ENCODE measurements at places on chromosomes 13 and 19. TPM values are rescaled to one million over a fixed set of nuclear protein-coding genes. Genes with fewer than 3 reads are reported as not detected.

The PROZ gene
- not detected for total RNA-seq

DNA sequence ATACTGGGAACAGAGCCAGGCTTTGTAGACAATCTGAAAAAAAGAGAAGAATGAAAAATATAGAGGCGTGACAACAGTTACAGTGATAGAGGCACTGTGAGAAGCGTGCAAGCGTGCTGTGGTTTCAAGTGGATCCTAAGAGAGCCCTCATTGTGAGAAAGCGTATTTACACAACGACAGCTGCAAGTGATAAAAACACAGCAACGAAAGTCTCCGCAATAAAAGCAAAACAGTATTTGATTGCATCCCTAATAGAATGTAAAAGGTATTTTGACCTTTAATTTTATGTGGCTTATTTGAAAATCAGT lies 642.7 kb upstream of the ARGLU1 start:
- no peak for DNase-seq

DNA sequence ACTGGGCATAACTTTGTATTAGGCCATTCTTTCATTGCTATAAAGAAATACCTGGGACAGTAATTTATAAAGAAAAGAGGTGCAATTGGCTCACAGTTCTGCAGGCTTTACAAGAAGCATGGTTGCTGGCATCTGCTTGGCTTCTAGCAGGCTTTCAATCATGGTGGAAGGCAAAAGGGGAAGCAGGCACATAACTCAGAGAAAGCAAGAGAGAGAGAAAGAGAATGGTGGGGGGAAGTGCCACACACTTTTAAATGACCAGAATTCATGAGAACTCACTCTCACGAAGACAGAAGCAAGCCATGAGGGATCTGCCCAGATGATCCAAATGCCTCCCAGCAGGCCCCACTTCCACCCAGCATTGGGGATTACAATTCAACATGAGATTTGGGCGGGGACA lies 179.7 kb downstream of the SPRY2 start:
- no peak for DNase-seq

The GJB2 gene
- 3.8 TPM for total RNA-seq

GRCh38 chr19:33187183-33187540 lies 7.0 kb upstream of the LRP3 start:
- DNase-seq = no peak

GRCh38 chr19:10898633-10899032 lies 27.3 kb downstream of the CARM1 start:
- DNase-seq = no peak

GRCh38 chr19:14786421-14786851 lies 8.1 kb upstream of the ADGRE2 start:
- peak; percentile 14 for DNase-seq

The MBD3L2 gene
- not detected for total RNA-seq

DNA sequence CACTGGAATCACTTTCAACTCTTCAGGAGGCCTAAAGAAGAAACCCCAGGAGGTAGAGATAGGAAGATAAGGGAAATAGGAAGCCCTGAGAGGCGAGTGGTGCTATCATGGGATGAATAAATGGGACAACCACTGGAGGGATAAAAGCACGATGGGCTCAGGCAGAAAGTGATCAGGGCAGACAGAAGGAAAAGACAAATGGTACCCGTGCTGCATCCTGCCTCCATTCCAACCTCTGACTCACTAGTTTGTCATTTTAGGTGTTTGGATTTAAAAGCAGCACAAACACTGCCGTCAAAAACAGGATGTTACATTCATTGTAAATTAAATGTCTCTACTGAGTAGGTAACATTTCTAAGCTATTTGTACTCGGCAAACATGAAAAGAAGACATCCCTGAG lies 314.3 kb upstream of the HTR2A start:
- DNase-seq = no peak

The LCP1 gene
- total RNA-seq = 58.1 TPM

DNA sequence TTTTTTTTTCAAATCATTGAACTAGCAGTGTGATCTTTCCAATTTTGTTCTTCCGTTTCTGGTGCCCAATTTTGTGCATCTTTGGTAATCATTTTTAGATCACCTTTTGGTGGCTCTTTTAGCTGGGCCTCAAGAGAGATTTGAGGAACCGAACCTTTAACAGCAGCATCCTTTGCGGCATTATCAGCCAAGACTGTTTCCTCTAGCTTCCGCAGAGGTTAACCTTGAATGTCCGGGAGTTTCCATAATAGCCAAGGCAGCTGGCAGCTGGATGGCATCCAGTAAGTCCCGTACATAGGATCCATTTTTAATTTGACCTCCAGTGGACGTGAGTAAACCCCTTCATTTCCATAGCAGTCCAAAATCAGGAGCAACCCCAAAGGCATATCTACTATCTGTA lies 9.6 kb downstream of the IRGC start:
- no peak for DNase-seq

DNA sequence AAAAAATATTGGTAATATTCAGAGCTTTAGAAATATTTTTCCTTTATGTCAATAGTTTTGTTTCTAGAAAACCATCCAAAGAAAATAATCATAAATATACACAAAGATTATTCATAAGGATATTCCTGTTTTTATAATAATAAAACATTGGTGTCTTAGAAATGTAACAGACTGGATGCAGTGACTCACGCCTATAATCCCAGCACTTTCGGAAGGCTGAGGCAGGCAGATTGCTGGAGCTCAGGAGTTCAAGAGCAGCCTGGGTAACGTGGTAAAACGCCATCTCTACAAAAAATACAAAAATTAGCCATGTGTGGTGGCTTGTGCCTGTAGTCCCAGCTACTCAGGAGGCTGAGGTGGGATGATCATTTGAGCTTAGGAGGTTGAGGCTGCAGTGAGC lies 106.8 kb downstream of the DHRS12 start:
- DNase-seq = no peak

DNA sequence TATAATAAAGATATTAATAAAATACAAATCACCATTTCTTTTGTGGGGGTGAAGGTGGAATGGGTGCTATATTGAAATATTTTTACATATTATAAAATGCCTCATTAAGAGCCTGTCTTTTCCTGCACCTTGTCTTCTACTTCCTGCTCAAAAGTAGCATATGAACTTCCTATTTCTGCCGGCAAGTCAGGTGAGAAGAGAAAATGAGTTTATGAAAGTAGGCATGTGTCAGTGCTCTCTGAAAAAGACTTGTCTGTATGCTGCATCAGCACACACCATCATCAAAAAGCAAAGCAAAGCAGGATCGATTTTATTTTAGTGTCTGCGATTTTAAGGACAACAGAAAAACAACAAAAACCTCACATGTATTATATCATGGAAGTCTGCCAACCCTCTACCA lies 114.2 kb downstream of the RAP2A start:
- no peak for DNase-seq

DNA sequence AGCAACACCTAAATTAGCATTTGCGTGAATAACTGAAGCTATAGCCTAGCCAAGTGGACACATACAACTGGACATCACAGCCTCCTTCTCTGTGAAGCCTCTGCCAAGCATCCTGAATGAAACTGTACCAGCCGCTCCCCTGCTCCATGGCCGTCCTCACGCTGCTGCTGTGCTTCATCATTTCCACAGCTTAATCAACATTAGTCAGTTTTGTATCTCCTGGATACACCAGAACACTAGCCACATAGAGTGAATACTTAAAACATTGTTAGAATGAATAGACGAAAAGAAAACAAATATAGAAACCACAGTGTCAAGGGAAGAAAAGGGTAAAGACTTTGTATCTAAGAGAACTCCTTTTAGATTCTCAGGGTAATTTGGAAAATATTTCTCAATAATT lies 1526.9 kb downstream of the EFNB2 start:
- DNase-seq = no peak

The ZBTB7A gene
- total RNA-seq = 77.1 TPM

- no peak for DNase-seq
Observed at GRCh38 chr19:1651568-1652291, 685 bp downstream of the TCF3 start.

GRCh38 chr19:662207-662961 lies 630 bp downstream of the RNF126 start:
- DNase-seq = no peak

The PVR gene
- total RNA-seq = 30.1 TPM

The GSX1 gene
- not detected for total RNA-seq

The KLK3 gene
- 35,247 TPM for total RNA-seq

DNA sequence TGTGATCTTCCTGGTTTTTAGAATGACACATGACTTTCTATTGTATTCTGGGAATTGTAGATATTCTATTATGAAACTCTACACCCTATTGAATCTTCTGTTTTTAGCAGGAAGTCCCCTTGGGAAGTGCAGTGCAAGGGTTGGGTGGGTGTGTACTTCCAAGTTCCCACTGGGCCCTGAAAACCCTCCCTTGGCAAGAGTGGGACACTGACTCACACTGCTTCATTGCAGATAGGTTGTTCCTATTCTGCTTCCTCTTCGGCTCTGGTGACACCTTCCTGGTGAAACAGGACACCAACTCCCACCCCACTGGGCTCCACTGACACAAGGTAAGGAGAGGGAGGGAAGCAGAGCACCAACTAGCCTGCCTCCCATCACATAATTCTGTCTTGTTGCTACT lies 121.8 kb downstream of the KCTD12 start:
- DNase-seq = no peak

DNA sequence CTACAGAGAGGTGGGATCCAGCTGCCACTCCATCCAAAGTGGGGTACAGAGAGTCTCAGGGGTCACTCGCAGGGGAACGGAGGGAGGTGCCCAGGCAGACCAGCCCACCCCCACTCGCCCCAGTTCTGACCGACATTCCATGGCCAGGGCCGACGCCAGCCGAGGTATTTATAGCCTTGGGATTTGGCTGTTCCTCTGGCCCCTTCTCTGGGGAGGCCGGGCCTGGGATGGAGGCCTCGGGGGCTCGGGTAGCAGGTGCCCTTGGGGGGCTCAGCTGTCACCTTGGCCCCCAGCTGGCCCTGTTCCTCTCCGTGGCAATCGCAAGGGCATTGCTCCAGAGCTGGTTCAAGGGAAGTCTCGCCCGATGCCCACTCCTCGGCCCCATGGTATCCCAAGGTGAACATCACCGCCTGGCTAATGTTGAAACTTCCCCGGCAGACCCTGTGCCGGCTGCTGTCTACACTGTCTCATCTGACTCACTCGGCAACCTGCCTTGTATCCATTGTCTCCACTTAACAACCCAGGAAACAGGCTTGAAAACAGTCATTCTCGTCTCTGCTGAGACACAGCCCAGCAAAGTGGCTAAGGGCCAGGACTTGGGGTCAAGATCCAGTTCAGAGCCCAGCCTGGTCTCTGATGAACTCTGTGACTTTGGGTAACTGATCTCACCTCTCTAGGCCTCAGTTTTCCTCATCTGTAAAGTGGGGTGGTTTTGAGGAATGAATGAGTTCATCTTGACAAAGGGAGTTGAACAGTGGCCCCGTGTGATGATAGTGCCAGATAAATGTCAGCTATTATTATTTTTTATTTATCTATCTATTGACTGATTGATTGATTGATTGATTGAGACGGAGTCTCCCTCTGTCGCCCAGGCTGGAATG lies 9.7 kb downstream of the PRKACA start:
- no peak for DNase-seq

DNA sequence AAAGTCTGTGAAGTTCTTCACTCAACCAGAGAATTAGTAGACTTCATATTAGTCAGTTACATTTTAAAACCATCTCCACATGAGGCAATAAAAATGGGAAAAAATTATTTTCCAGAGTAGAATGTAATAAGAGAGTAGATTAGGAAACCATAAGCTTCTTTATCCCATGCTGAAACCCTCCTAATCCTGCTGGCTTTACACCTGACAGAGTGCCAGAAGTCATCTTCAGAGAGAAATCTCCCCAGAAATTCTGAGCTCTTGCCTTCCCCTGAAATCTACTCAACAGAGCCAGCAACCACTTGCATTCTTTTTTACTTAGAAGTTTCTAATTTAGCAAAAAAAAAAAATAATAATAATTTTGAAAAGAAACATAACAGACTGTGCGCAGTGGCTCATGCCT lies 279.9 kb downstream of the NHLRC3 start:
- no peak for DNase-seq

The APLP1 gene
- total RNA-seq = 38.0 TPM

DNA sequence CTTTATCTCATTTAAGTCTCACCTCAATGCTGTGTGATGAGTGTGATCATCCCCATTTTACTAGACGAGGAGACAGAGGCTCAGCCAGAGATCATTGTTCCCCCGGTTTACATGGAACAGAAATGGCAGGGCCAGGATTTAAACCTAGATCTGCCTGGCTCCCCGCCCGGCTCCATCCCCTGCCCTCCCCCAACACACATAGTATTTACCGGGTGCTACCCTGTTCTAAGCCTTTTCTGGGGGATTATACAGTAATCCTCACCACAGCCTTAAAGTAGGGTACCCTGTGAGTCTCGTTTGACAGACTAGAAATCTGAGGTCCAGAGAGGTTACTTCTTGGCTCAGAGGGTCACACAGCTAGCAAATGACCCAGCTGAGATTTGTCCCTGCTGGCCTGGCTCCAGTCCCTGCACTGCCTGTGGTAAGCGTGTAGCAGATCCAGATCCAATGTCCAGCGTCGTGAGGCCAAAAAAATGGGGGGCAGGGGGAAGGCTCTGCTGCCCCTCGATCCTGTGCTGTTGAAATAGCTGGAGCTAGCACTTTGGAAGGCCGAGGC lies 3.8 kb upstream of the KLC3 start:
- DNase-seq = no peak

The LRRC4B gene
- 5.6 TPM for total RNA-seq

GRCh38 chr19:49687150-49687549 lies 2.2 kb upstream of the ADM5 start:
- no peak for DNase-seq

- no peak for DNase-seq
Observed at GRCh38 chr13:73218181-73218580, 159.4 kb downstream of the KLF5 start.

DNA sequence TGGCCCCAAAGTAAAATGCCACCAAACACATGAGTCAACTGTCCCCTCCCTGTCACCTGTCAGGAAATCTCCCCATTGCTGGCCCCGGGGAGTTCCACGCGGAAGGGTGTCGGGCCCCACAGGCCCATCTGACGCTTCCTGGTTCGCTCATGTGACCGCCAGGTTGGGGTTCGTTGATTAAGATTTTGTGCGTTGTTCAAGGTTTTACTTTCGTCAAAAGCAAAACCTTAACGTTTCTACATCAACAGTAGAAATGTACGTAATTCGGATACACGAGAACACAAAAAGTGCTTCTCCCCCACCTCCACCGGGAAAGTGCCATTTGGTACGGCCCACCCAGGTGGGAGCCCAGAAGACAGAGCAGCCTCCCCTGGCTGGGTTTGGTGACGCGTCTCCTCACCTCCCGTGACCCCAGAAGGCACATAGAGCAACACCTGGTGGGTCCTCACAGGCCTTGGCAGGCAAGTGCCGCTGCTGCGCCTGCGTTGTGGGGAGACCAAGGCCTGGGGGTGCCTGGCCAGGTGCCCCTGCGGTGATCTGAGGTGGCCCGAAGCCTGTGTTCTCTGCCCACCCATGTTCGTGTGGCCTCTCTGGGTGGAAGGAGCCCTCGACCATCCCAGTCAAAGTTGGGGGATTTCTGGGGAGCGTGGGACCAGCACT lies 161.6 kb downstream of the KDM4B start:
- no peak for DNase-seq

The DZIP1 gene
- total RNA-seq = 19.0 TPM

DNA sequence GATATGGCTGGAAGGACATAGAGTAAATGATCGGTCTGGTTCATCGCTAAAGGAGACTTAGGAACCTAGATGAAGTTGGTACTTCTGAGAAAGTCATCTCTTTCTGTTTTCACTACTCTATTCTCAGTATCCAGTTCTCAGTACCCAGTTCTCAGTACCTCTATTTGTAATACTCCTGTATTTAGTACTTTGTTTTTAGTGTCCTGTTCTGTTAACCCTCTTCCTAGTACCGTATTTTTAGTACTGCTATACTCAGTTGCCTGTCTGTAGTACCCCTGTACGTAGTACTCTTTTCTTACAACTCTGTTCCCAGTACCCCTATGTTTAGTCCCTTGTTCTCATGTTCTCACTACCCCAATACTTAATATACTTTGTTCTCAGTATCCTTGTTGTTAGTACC lies 1.2 kb downstream of the RFXAP start:
- no peak for DNase-seq

The TPTE2 gene
- total RNA-seq = not detected
